Activated CD4-positive, CD25-positive, alpha-beta regulatory T cell (primary cell): ENCODE measurements at places on chromosomes 12 and 14.

GRCh38 chr12:15163030-15163976 lies 57.9 kb downstream of the RERG start:
- no peak for DNase-seq

GRCh38 chr12:54249489-54249888 lies 30.4 kb downstream of the CBX5 start:
- no peak for DNase-seq

DNA sequence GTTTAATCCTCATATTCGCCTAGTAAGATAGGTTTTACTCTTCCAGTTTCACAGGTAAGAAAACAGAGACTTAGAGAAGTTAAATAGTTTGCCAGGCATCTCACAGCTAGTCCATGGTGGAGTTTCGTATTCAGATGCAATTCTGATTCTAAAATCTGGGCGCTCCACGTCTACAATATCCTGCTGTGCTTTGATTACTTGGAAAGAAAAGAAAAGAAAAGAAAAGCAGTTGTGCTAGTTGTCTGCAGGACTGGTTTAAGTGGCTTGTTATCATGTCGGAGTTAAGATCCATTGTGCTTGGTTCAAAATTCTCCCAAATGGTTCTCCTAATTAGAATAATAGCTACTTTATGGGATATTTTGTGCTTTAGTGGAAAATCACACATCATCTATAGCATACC lies 18.6 kb downstream of the AKAP3 start:
- DNase-seq, result no peak

DNA sequence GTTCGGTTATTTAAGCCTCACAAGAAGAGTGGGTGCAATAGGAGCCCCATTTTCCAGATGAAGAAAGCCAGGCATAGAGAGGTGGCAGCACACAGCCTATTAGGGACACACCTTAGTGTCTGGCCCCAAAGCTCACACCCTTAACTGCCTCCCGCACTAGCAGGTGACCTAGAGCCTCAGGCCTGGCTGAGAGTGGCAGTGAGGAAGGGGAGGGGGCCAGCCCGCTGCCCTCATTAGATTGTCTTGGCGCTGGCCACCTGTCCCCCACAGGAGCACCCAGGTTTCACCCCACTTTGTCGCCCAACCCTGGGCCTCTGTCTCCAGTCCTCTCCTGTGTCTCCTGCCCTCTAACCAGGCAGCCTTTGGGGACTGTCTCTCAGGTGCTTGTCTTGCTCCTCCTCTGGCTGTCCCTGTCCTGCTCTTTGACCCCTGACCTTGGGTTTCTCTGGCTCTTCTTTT lies 18.5 kb upstream of the PGF start:
- no peak for DNase-seq

- no peak for DNase-seq
These were observed 3.8 kb downstream of the IRAK4 start for GRCh38 chr12:43762596-43762995.

DNA sequence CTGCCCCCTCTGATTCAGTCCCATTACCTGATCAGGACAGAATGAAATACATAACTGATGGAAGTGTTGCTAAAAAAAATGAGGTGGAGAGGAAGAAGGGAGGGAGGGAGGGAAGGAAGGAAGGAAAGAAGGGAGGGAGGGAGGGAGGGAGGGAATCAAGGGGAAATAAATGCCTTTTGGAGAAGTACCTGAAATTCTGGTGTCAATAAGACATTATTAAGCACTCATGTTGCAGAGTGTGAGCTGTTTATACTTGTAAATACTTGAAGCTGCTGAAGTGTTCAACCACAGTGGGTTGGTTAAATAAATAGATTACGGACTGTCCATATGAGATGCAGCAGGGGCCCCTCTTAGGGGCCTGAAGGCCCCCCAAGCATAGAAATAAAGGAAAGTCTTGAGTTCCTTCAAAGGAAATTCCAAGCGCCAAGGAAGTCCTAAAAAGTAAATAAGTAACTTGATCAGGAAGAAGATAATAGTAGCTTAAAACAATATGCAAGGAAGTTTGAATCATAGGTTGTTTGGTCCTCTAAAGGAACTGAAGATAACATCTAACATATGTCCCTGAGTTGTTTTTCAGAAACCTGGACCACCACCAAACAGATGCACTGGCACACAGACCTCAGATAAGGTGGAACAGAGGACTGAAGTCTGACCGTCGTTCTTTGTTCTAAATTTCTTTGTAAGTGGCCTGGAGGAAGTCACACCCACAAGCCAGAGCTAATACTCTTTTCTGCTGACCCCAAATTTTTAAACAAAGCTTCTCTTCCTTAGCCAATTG lies 110.8 kb downstream of the SEC23A start:
- DNase-seq, result no peak

- DNase-seq, result no peak
These were observed 18.2 kb downstream of the TMX1 start for GRCh38 chr14:51258280-51258679.

DNA sequence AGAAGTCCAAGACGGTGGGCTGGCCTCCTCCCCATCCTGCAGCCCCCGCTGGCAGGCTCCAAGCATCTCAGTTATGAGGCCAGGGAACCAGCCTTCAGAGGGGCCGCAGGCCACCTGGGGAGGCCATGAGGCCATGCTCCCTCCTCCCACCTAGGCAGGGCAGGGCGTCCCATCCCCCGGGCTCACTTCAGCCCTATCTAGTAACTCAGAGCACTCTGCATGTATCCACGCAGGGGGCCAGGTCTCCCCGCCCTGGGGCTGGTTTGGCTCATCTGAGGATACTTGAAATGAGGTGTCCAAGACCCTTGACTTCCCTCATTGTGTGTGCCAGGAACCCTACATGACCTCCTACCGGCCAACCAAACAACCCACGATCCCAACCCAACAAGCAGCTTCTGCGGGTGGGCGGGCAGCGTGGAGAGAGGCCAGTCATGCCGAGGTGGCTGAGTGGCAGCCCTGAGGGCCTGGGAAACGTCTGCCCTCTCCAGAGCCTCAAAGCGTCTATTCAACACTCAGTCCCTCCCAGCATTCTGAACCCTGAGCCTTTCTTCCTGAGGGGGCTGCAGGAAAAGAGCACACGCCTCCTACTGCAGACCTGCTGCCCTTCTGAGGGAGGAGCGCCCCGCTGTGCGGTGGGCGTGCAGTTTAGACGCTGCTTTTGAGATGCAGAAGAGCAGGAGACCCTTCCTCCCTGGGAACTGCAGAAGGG lies 16.8 kb downstream of the ISCA2 start:
- no peak for DNase-seq

GRCh38 chr12:55711786-55712553 lies 3.9 kb upstream of the BLOC1S1 start:
- no peak for DNase-seq

- DNase-seq, result no peak
These were observed 20.5 kb upstream of the DUSP6 start for GRCh38 chr12:89372584-89373370.

DNA sequence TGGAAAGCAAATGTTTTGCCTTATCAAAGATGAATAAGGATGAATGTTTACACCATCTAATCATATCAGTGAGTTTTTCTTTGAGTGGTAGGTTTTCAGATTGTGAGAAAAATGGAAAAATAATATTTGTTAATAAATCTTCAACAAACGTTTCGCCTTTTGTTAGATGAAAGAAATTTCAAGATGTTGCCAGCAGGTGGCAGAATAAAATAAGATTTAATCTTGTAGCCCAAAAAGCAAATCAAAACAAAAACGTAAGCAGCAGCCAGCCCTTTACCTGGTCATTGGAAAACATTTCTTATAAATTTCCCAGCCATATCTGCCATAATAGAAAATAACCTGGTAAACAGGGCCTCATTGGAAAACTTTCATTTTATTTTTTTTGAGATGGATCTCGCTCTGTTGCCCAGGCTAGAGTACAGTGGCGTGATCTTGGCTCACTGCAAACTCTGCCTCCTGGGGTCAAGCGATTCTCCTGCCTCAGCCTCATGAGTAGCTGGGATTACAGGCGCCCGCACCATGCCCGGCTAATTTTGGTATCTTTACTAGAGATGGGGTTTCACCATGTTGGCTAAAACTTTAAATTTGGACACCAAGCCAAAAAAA lies 15.4 kb upstream of the TMEM120B start:
- DNase-seq, result peak; percentile 17

- no peak for DNase-seq
These were observed 93.5 kb upstream of the CEP83 start for GRCh38 chr12:94553130-94553519.

- no peak for DNase-seq
These were observed 17.4 kb downstream of the LRP6 start for GRCh38 chr12:12249216-12250050.

DNA sequence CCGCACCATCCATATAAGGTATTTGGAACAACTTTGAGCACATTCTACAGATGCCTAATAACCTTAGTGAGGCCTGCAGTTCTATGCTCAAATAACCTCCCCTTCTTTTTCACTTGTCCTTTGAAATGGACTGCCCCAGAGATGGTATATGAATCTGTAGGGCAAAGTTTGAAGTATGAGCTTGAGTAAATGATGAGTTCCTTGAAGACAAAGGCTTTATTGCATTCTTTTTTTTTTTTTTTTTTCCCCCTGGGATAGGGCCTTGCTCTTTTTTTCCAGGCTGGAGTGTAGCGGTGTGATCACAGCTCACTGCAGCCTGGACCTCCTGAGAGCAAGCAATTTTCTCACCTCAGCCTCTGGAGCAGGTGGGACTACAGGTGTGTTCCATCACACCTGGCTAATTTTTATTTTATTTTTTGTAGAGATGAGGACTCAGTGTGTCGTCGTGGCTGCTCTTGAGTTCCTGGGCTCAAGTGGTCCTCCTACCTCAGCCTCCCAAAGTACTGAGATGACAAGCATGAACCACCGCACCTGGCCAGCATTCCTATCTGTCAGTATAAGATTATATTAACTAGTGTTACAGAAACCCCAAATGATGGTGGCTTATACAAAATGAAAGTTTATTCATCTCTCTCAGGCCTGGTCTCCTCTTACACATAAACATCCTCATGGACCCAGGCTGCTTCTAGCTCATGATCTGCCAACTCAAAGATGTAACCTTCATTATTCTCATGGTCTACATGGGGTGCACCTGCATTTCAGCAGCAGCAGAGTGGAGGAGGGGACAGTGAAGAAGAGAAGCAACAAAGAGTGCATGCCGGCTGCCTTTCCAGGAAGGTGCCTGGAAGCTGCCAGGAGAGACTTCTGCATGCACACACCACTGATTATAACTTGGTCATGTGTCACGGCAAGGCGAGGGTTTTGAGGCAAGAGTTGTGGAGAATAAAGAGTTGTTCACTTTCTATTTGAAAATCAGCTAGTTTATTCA lies 101.4 kb downstream of the DUSP16 start:
- no peak for DNase-seq

- DNase-seq, result no peak
These were observed 21.6 kb upstream of the AMN start for GRCh38 chr14:102900631-102901571.

DNA sequence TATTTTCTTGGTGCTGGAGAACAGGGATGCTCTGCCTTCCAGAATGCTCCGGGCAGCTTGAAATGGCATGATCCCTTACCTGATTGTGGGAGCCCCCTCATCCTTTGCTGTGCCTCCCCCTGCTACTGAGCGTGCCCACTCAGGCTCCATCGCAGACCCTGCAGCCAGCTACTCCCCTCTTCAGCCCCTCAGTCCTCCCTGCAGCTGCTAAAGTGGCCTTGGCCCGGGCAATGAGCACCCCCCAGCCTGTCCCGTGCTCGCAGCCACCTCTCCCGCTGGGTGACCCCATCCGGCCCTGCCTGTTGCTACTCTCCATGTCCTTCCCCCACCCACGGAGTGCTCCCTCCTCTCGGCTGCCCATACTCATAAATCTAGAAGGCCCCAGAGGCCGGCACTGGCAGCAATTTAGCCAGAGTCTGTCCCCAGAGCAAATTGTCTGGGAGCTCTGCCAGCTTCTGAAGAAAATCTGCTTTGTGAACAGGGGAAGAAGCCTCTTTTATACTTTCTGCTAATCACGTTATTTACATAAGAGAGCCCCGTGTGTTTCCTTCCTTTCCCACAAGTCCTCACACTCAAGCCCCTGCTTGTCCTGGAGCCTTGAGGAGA lies 143.7 kb upstream of the FRMD6 start:
- DNase-seq, result no peak

DNA sequence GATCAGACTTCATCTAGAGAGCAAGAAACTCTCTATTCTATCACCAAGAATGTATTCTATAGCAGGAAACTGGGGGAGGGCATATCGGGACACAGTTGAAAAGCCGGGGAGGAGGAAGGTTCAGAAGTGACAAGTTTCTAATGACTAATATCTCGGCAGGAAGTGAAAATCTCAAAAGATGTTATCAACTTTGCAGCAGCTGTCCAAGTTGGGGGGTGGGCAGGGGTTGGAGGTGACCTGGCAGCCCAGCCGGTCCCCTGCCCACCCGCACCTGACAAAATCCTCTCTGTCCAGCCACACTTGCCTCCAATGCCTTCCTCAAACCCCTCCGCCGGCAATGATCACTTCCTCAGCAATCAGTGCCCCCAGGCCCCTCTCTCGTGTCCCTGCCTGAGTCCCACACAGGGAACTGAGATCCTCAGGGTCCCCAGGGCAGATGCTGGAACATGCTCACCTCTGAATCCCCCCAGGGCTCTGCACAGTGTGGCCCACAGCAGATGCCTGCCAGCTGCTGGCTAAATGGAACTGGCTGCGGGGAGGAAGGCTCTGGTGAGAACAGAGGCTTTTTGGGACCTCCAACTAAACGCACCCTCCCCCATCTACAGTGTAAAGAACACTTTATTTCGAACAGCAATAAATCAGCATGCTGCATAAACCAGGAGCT lies 43.9 kb downstream of the CCDC88C start:
- peak; percentile 44 for DNase-seq

GRCh38 chr12:69610729-69611128 lies at the start of gene LRRC10:
Gene LRRC10, minus strand, starts transcription at chr12:69610907. Its CDS starts 69 bp downstream, at chr12:69610838.
- DNase-seq, result no peak

- DNase-seq, result no peak
These were observed 350.5 kb upstream of the OR4E1 start for GRCh38 chr14:22024137-22024536.

DNA sequence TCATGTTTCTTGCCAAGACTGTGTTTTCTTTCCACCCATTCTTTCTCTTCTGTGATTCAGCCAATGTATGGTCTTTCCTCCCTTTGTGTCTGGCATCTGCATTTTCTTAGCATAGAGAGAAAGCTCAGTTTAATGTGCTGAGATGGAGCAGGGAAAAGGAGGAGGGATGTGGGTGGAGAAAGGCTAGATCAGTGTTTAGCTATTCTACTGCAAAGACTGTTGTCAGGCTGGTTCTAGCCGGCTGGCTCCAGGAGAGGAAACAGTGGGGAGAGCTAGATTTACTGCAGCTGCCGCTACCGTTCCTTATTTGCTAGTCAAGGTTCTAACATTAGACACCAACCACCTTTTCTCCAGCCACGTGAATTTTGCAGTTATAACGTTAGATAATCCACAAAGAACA lies 5.2 kb upstream of the RIMKLB start:
- no peak for DNase-seq

DNA sequence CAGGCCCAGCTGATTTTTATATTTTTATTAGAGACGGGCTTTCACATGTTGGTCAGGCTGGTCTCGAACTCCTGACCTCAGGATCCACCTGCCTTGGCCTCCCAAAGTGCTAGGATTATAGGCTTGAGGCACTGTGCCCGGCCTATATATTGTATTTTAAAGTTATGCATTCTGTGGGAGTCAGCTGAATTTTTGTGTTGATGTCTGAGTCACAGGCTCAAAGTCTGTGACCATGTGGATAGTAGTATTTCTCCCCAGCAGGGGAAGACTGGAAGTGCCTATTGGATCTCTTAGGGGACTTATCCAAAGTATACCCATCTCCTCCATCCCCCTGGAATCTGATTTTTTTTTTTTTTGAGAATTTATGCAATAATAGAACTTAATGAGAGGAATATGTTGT lies 43.8 kb upstream of the ATF1 start:
- DNase-seq, result no peak
